ENCODE measurements at places on chromosomes 12 and 14.

- DNase-seq: peak; percentile 67
Measured at GRCh38 chr12:64221651-64222008, 466 bp downstream of the KICS2 start.

GRCh38 chr14:70952485-70952884 lies 45.2 kb downstream of the PCNX1 start:
- no peak for DNase-seq

GRCh38 chr12:101957252-101957959 lies 80.0 kb downstream of the DRAM1 start:
- DNase-seq: no peak

DNA sequence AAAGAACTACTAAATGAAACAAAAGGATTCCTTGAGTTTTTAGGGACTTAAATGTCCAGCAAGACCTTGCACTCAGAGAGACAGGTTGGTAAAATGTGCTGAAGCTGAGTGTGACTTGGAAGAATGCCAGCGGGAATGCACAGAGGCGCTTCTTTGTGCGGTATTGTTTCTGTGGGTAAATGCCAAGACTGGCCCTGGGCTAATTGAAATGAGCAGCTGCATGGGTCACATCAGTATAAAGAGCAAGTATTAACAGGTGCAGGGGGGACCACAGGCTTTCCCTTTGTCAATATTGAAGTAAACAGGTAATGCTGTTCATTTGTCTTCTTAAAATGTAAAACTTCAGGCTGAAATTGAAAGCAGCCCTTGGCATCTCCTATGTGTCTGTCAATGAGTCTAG lies 74.3 kb downstream of the LMO3 start:
- DNase-seq: peak; percentile 71

GRCh38 chr12:112617153-112617505 lies 174.4 kb upstream of the RPH3A start:
- DNase-seq: no peak

GRCh38 chr14:68784226-68784910 lies 8.5 kb downstream of the ZFP36L1 start:
- DNase-seq: no peak
